ENCODE measurements at places on chromosomes 4 and X. TPM values are rescaled to one million over a fixed set of nuclear protein-coding genes. Genes with fewer than 3 reads are reported as not detected.
A peak's percentile ranks its signal among the peaks of the same experiment; 100 is the strongest.

- H3K27ac ChIP-seq, result peak overlapping the region; percentile 89
- peak; percentile 24 for DNase-seq
- no peaks in the 10 kb centered on the region for H3K27me3 ChIP-seq
- H3K36me3 ChIP-seq, result no peaks in the 10 kb centered on the region
Observed at GRCh38 chr4:147683188-147683591, 773 bp downstream of the PRMT9 start.

- H3K27ac ChIP-seq, result no peak overlapping the region
- no peak overlapping the region for H3K4me3 ChIP-seq
- H3K4me1 ChIP-seq, result no peaks in the 10 kb centered on the region
- no peak for DNase-seq
Observed at GRCh38 chr4:73387552-73387951, 16.5 kb upstream of the ALB start.

DNA sequence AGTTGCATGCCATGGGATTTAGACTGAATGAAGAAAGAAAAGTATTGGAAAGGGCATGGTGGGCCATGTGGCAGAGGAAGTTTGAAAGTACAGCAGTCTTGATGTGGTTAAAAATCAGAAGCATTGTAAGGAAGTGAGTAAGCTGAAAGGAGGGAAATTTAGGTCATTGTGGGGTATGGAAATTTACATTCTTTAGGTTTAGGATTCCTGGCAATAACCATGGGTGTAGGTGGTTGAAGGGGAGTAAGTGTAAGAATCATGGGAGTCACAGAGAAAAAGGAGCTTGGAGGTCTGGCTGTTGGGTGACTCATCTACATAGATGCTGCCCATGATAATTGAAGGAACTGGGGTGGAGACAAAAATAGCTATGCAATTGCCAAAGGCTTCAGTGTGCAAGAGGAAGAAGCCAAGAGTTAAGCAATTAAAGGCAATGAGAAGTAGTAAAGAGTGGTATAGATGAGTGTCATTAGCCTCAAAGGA is 243.8 kb upstream of the LDB2 start:
- H3K4me1 ChIP-seq, result no peaks in the 10 kb centered on the region
- H3K27ac ChIP-seq, result no peak overlapping the region
- no peaks in the 10 kb centered on the region for H3K36me3 ChIP-seq
- no peak overlapping the region for H3K4me3 ChIP-seq
- DNase-seq, result peak; percentile 72

GRCh38 chr4:137754652-137755471 is 222.6 kb upstream of the PCDH18 start:
- H3K36me3 ChIP-seq, result no peaks in the 10 kb centered on the region
- H3K27ac ChIP-seq, result no peak overlapping the region
- no peak overlapping the region for H3K4me3 ChIP-seq
- no peaks in the 10 kb centered on the region for H3K4me1 ChIP-seq
- peak; percentile 59 for DNase-seq
- no peaks in the 10 kb centered on the region for H3K27me3 ChIP-seq

SPANXC gene
- total RNA-seq, result not detected

DNA sequence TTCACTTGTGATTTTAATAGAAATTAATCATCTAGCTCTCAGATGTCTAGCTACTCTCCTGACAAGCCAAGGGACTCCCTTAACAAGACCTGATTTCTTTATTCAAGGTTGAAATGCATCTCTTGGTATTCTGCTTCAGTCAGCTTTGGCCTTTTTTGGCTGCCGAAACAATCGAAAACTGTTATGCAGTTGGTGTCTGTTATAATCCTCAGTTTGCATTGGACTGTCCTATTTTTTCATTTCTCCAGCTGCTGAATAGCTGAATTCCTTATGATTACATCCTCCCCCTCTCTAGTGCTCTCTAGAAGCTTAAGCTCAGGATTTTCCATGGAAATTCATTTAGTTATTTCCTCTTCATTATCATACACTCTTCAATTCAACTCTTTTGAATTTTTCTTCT is 177.2 kb downstream of the TRIML1 start:
- H3K27me3 ChIP-seq, result peaks cover 4% of the 10 kb centered on the region
- H3K36me3 ChIP-seq, result no peaks in the 10 kb centered on the region
- no peak overlapping the region for H3K27ac ChIP-seq
- H3K4me1 ChIP-seq, result no peaks in the 10 kb centered on the region
- DNase-seq, result no peak

DNA sequence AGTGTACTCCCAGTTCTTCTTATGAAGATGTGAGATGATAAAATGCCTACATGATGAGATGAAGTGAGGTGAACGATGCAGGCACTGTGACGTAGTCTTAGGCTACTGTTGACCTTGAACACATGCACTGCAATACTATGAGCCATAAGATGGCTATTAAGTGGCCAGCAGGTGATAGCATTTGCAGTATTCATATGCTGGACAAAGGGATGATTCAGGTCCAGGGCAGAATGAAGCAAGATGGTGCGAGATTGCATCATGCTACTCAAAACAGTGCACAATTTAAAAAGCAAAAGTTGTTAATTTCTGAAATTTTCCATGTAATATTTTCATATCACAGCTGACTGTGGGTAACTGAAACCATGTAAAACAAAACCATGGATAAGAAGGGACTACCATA is 781.4 kb downstream of the PCDH18 start:
- no peak overlapping the region for H3K27ac ChIP-seq
- H3K36me3 ChIP-seq, result no peaks in the 10 kb centered on the region
- H3K4me3 ChIP-seq, result no peak overlapping the region
- H3K4me1 ChIP-seq, result no peaks in the 10 kb centered on the region
- no peaks in the 10 kb centered on the region for H3K27me3 ChIP-seq

- no peak overlapping the region for H3K4me3 ChIP-seq
- H3K36me3 ChIP-seq, result peaks cover 18% of the 10 kb centered on the region
- H3K27me3 ChIP-seq, result no peaks in the 10 kb centered on the region
- H3K27ac ChIP-seq, result no peak overlapping the region
- no peaks in the 10 kb centered on the region for H3K4me1 ChIP-seq
- DNase-seq, result no peak
Observed at GRCh38 chr4:37858872-37859271, 32.0 kb upstream of the TBC1D1 start.

DNA sequence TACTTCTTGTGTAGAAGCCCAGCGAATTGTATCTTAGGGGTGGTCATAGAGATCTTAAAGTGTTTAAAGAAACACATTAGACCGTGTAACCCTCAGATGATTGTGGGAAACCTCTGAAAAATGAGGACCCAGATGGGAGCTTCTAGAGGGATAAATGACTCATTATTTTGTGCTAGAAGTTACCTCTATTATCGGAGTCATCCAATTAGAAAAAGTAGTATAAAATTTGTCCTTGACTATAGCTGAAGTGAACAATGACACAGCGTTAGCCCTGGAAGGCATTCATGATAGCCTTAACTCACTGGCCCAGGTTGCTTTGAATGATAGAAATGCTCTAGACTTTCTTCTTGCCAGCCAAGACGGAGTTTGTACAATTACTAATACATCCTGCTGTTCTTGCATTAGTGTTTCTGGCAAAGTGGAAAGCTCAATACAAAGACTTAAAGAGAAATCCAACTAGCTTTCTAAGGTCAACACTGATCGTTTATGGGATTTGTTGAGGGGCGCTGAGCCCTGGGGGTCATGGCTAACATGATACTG is 178.9 kb upstream of the VEGFC start:
- DNase-seq, result no peak
- H3K36me3 ChIP-seq, result no peaks in the 10 kb centered on the region
- no peaks in the 10 kb centered on the region for H3K4me1 ChIP-seq
- H3K4me3 ChIP-seq, result no peak overlapping the region
- peaks cover 17% of the 10 kb centered on the region for H3K27me3 ChIP-seq

DNA sequence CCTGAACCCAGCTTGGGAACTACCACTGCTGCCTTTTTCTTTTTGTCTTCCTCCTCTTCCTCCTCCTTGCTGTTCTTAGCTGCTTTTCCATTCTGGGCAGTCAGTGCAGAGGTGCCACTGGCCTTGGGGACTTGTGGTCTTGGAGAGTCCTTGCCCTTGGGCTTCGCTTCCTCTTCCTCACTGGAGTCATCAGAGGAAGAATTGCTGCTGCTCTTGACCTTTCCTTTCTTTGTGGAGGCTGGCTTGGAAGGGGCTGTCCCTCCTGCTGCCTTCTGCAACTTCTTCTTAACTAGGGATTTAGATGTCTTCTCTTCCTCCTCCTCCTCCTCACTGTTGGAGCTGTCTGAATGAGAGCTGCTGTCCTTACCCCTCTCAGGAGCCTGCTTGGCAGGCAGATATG is 53.2 kb downstream of the FAM9B start:
- no peak for DNase-seq
- no peak overlapping the region for H3K27ac ChIP-seq
- H3K36me3 ChIP-seq, result no peaks in the 10 kb centered on the region

ZNF630 gene
- total RNA-seq, result 1.6 TPM

CFAP299 gene
- not detected for total RNA-seq
